Chondrocyte (in vitro differentiated cells): ENCODE measurements at places on chromosomes 3 and 15. TPM values are rescaled to one million over a fixed set of nuclear protein-coding genes. Genes with fewer than 3 reads are reported as not detected.

The C3orf85 gene
- total RNA-seq = not detected in 3 replicates

The AVEN gene
- 16.5 to 27.3 TPM (median 26.4 TPM) in 3 replicates for total RNA-seq

The PLA2G4E gene
- not detected in 3 replicates for total RNA-seq

The C2CD4B gene
- total RNA-seq = 0.17 TPM in 1 of 3 replicates, not detected in the others
